NCI-H2171 (cell line): ENCODE measurements at places on chromosomes 11 and 22.

DNA sequence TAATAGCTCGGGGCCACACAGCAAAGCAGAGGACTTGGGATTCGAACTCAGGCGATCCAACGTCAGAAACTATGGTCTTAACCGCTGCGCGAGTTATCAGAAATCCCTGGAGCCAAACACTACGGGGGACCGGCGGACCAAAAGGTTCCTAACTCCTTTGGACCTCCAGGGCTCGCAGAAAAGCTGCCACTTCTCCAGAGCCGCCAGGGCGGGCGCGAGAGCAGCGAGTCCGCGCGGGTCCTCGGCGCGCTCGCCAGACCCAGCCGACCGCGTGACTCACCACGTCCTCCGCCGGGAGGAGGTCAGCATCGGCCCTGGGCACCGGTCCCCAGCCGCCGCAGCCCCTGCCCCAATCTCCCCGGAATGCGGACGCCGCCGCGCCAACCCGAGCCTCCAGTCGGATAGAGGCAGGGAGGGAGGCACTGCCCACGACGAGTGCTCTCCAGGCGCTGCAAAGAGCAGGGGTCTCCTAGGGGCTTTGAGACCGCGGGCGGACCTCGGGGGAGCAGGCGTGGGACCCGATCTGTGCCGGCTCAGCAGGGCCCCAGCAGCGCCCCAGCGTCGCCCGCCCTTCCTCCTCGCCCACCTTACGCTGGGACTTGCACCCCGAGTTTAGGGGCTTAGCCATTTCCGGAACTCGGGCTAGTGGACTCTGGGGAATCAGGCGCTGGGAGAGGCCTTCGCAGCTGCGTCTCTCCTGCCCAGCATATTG lies 6.2 kb upstream of the ALX4 start:
- DNase-seq: no peak

- DNase-seq: no peak
Observed at GRCh38 chr11:35127619-35128018, 11.4 kb upstream of the CD44 start.

DNA sequence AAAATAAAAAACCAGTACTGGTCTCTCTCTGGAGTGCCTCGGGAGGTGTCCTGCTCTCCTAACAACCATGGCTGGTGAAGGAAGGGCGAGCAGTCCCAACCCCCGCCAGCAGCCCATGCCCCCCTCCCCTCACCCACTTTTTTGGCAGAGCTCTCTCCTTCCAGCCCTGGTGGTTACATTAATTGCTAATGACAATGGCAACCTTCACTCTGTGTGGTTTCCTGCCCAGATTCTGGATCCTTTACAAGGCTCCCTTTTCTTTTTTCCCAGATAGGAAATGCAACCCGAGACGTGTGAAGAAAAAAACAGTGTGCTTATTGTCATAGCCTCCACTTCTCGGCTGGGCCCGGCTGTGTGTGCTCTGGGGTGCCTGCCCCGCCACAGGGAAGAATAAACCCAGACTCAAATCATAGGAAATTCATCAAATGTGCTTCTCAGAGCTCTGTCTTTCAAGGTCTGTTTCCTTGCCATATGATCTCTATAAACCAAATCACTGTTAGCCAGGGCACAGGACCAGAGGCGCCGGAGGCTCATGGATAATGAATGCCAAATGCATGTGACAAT lies 513.0 kb downstream of the SOX6 start:
- no peak for DNase-seq

DNA sequence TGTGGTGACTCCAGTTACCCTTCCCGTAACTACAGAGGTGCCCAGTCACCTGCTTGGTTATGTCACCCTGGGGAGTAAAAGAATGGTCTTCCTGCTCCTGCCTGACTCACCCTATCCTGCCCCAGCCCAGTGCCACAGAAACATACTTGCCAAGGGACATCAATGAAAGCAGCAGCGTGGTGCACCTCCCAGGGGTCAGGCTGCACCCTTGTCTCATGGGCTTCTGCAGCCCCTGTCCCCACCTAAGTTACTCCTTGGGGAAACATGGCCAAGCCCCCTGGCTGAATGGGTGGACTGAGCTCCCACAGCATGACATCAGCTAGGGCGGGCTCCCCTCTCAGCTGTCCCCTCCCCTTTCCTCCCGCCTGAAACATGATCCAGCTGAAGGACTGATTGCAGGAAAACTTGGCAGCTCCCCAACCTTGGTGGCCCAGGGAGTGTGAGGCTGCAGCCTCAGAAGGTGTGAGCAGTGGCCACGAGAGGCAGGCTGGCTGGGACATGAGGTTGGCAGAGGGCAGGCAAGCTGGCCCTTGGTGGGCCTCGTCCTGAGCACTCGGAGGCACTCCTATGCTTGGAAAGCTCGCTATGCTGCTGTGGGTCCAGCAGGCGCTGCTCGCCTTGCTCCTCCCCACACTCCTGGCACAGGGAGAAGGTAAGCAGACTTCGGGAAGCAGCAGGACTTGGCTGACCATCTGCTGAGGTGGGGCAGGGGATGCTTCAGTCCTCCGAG lies at the start of gene HTR3A:
TSS of gene HTR3A (plus strand) at position 368 of the 730 bp plus-strand sequence. CDS start at position 586, 218 bp downstream.
- peak; percentile 90 for DNase-seq
